ENCODE measurements at places on chromosomes 7 and 10.

DNA sequence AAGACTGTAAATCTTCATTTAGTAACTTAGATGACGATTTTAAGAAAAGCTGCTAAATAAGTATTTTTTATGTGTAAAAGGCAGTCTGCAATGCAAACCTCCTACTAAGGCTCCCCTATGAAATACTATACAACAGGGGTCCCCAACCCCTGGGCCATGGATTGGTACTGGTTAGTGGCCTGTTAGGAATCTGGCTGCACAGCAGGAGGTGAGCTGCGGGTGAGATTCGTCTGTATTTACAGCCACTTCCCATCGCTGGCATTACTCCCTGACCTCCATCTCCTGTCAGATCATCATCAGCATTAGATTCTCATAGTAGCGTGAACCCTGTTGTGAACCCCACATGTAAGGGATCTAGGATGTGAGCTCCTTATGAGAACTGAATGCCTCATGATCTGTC lies 580.4 kb downstream of the MAGI2 start:
- DNase-seq, result no peak

DNA sequence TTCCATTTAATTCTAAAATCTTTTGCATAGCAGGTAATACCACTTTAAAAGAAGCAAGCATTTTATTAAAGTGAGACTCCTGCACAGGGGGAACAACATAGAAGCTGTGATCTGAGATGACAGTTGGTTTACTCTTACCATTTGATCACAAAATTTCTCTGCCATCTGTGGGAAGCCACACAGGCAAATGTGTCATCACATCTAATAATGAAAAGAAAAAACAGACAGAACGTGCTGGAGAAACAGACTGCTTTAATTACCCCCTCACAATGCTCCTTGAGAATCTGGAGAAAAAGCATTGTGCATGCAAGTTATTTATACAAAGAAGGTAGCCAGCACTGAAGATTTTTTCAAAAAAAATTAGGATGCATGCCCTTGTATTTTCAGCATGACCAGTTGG lies 165.2 kb upstream of the PTER start:
- no peak for DNase-seq

DNA sequence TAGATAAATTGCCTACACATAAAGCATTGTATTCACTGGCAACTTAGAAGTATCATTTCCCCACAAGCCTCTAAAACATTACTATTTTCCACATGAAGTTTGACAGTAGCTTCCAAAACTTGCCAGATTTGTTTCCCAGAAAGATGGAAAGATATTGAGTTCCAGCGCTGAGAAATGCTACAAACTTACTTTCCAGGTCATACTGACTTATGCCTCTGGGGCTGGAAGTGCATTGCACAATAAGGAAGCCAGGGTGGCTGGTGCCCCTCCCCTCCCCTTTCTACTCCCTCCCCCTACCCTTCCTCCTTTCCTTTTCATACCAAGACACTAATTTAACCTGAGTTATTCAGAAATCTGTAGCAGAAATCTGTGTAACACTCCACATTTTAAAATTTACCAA lies 212.6 kb downstream of the WDR37 start:
- no peak for DNase-seq

GRCh38 chr10:119209035-119209735 lies 1.8 kb downstream of the GRK5 start:
- no peak for DNase-seq
